Esophagus muscularis mucosa (tissue), 4 donors: ENCODE measurements at places on chromosomes 5 and 9. TPM values are rescaled to one million over a fixed set of nuclear protein-coding genes. Genes with fewer than 3 reads are reported as not detected.

GAS1 gene
- total RNA-seq = 49.0 TPM

GRCh38 chr5:155309021-155309746 lies 295.6 kb downstream of the KIF4B start:
- no peak for DNase-seq
- H3K27me3 ChIP-seq = no peaks in the 10 kb centered on the region
- H3K36me3 ChIP-seq = no peaks in the 10 kb centered on the region
- H3K27ac ChIP-seq = no peak overlapping the region

EGR1 gene
- total RNA-seq = 138 TPM

GRCh38 chr5:128674837-128675446 lies 136.9 kb upstream of the FBN2 start:
- no peaks in the 10 kb centered on the region for H3K36me3 ChIP-seq
- no peak overlapping the region for H3K4me3 ChIP-seq
- H3K27ac ChIP-seq = no peak overlapping the region
- no peak for DNase-seq
- H3K27me3 ChIP-seq = no peaks in the 10 kb centered on the region
- peaks cover 5% of the 10 kb centered on the region for H3K4me1 ChIP-seq

C9 gene
- total RNA-seq = not detected

GARIN3 gene
- not detected for total RNA-seq

DNA sequence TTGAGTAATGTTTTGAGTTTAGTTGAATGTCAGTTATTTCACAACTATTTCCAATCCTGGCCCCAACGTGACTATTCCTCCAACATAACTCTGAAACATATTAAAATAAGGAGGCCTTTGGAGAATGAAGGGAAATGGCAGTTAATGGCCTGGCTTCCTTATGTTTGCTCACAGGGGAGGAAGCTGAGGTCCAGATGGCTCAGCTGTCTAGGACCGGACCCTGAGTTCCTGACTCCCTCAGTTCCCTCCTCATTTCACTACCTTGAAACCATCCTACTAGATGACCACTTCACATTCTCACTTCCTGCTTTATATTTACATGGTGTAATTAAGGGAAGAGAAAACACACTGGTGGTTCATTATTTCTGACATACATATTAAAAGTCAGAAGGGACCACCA lies 6.6 kb downstream of the OTULINL start:
- H3K4me1 ChIP-seq = no peaks in the 10 kb centered on the region
- H3K4me3 ChIP-seq = no peak overlapping the region
- no peak overlapping the region for H3K27ac ChIP-seq
- no peaks in the 10 kb centered on the region for H3K36me3 ChIP-seq

SLC1A3 gene
- total RNA-seq = 24.9 TPM

DNA sequence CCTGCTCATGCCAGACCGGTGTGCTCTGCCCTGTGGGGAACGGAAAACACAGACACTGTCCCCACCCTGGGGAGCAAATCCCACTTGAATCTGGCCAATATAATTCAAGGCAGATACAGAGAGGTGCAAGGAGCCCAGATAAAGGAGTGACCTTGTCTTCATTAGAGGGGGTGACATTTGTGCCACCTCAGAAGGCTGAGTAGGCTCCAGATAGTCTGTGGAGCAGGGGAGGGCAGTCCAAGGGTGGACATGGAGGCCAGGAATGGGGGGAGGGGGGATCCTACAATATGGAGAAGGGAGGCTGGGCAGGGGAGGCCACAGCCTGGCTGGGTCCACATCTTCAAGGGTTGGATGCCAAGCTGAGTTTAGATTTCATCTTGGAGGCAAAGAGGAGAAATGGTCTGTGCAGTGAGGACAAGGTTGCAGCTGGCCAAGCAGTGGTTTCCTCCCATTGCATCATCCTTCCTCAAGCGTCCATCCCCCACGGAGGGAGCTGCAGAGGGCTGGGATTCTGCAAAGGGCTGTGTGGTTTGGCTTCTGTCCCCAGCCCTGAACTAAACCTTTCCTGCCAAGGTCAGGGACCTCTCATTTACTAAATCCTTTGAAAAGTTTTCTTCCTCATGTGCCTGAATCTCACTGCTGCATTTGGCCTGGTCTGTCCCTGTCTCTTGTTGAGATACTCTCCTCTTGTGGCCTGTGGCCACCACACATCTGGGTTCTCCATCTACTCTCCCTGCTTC lies 60.1 kb downstream of the GALNT12 start:
- no peaks in the 10 kb centered on the region for H3K27me3 ChIP-seq
- H3K4me3 ChIP-seq = no peak overlapping the region
- no peak for DNase-seq
- peaks cover 52% of the 10 kb centered on the region for H3K4me1 ChIP-seq
- H3K36me3 ChIP-seq = no peaks in the 10 kb centered on the region
- H3K27ac ChIP-seq = peak overlapping the region; percentile 73

DNA sequence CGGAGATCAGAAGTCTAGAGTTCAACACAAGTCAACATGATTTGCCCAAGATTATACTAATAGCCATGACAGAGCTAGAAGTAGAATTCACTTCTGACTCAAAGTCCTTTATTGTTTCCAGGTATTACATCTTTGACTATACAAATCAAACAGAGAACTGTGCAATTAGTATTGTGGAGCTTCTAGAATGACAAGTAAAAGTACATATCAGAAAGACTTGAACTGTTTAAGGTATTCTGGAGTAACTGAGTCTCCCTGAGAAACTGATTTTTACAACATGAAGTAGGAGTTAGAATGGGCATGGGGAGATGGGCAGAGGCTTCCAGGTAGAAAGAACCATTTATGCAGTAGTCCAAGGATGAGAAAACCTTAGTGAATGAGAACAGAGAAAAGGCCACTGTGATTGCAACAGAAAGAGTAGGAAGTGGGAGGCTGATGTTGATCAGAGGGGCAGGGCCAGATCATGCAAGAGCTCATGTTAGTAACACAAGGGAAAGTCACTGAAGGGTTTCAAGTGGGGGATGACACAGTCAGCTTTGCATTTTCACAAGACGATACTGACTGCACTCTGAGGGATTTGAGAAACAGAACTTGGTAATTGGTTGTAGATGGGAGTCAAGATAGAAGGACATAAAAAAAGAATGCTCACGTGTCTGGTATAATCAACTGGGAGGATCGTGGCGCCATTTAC lies 280.7 kb downstream of the RFX3 start:
- no peaks in the 10 kb centered on the region for H3K36me3 ChIP-seq
- H3K4me3 ChIP-seq = no peak overlapping the region
- no peaks in the 10 kb centered on the region for H3K4me1 ChIP-seq

- no peak overlapping the region for H3K4me3 ChIP-seq
- no peak overlapping the region for H3K27ac ChIP-seq
- no peaks in the 10 kb centered on the region for H3K27me3 ChIP-seq
- peaks cover 10% of the 10 kb centered on the region for H3K36me3 ChIP-seq
- peaks cover 82% of the 10 kb centered on the region for H3K4me1 ChIP-seq
- peak; percentile 90 for DNase-seq
Measured at GRCh38 chr5:135393229-135393628, 5.8 kb downstream of the MACROH2A1 start.
